ENCODE measurements at places on chromosomes 2 and 18. TPM values are rescaled to one million over a fixed set of nuclear protein-coding genes. Genes with fewer than 3 reads are reported as not detected.

GRCh38 chr2:232741294-232741693 is 35.1 kb downstream of the KCNJ13 start:
- no peak for DNase-seq

DNA sequence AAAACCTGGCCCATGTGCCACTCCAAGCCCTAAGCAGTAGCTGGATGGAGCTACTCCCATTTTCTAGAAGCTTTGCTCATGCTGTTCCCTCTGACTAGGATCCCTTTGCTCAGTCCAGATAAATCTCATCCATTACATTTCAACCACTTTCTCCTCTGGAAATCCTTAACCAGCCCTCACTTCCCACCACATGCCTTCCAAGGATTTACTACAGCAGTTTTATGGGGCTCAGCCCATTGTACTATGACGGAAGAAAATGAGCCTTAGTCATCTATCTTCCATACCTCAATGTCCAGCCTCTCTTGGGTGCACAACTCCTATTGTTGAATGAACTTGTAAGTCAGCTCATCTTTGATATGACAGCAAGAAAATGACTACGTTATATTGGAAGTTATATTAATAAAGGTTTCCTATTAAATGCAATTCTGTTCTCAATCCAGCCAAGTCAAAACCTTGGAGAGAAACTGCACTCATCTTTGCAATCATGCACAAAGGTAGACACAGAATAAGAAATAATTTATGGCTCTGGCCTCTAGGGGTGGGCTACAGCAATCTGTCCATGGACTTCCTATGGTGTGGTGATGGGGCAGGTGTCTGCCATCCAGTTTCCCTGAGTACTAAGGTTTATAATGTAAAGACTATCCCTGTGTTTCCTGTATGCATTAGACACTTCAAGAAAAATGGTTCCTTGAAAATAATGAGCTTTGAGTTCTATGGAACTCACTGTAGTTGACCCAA is 3.4 kb downstream of the B4GALT6 start:
- DNase-seq = no peak

GRCh38 chr2:233973786-233974185 is 56.6 kb downstream of the TRPM8 start:
- no peak for DNase-seq

DLX1 gene
- polyA plus RNA-seq = 0.41 TPM

GRCh38 chr2:81987370-81987769 is 1682.8 kb upstream of the LRRTM1 start:
- DNase-seq = no peak

KCNS3 gene
- 7.7 TPM for polyA plus RNA-seq

DNA sequence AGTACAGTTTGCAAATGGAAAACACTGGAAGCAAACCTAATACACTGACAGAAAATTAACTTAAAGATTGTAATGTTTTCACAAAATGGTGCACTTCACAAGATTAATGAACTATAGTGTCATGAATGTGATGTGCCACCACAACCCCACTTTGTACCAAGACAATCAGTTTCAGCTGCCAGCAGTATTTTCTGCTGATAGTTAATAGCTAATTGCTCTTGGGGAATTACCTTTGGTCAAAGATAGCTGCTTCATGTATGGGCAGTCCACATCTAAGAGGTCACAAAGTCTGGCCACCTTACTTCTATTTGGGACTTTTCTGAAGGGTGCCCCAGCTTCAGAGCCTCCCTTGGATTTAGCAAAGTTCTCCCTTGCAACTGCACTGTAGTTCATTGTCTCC is 254.0 kb downstream of the CALCRL start:
- DNase-seq = no peak

MROH2A gene
- polyA plus RNA-seq = 7.3 TPM

GRCh38 chr18:23584019-23584983 is 2.0 kb downstream of the NPC1 start:
- DNase-seq = no peak

CDKL4 gene
- polyA plus RNA-seq = 0.11 TPM

DNA sequence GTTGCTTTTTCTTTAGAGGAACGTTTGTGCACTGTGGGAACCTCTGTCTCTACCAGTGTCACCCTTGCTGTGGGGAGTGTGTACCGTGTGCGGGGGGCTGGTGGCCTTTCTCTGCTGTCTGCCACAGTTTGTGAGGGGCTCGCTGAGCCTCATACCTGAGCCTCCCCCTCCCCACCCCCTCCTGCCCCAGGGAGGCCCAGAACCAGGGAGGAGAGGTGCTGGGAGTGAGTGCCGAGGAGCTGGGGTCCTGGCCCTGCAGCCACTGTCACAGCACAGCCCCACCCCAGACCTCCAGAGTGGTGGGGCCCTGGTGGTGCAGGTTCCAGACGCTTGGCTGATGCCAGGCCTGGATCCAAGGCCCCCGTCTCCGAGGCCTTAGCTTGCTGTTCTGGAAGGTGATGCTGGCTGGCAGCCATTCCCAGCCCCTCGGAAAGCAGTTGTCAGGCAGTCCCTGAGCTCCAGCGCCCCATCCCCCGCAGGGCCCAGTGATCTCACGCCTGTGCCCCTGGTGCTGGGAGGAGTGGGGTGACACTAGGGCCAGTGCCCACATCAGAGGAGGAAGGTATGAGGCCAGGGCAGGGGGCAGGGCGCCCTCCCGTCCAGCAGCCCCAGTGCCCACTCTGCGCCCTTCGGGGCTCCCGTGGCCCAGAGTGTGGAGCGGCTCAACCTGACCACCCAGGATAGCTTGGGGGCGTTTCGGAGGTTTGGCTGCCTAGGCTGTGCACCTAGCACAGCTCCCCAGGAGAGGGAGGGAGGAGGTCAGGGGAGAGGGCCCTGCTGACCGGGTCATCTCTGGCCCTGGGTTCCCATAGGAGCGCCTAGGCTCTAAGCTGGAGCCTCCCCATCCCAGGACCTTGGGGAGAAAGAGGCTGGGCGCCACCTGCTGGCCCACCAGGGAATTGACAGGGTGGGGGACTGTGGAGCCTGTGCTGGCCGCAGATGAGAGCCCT is 53.0 kb upstream of the ALPP start:
- no peak for DNase-seq

C2orf66 gene
- 0.10 TPM for polyA plus RNA-seq

GRCh38 chr2:232457121-232458011 is 1.4 kb downstream of the ALPI start:
- DNase-seq = no peak

DNA sequence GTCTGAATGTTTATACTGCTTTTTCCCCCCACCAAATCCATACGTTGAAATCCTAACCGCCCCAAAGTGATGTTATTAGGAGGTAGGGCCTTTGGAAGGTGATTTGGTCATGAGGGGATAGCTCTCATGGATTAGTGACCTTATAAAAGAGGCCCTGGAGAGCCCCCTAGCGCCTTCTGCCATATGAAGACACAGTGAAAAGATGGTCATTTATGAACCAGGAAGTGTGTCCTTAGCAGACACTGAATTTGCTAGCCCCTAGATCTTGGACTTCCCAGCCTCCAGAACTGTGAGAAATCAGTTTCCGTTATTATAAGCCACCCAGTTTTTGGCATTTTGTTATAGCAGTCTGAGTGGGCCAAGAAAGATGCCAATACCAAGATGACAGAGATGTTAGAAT is 7.2 kb upstream of the TSN start:
- no peak for DNase-seq

GPR45 gene
- not detected for polyA plus RNA-seq

CAPN14 gene
- 0.44 TPM for polyA plus RNA-seq

TEX44 gene
- polyA plus RNA-seq = not detected

GRCh38 chr2:85255456-85255812 is 72.4 kb downstream of the TGOLN2 start:
- DNase-seq = no peak

- DNase-seq = no peak
Observed at GRCh38 chr2:128329607-128330006, 10.9 kb upstream of the HS6ST1 start.

GRCh38 chr18:37487400-37487867 is 78.2 kb downstream of the CELF4 start:
- no peak for DNase-seq

LMAN1 gene
- polyA plus RNA-seq = 28.4 TPM

DNA sequence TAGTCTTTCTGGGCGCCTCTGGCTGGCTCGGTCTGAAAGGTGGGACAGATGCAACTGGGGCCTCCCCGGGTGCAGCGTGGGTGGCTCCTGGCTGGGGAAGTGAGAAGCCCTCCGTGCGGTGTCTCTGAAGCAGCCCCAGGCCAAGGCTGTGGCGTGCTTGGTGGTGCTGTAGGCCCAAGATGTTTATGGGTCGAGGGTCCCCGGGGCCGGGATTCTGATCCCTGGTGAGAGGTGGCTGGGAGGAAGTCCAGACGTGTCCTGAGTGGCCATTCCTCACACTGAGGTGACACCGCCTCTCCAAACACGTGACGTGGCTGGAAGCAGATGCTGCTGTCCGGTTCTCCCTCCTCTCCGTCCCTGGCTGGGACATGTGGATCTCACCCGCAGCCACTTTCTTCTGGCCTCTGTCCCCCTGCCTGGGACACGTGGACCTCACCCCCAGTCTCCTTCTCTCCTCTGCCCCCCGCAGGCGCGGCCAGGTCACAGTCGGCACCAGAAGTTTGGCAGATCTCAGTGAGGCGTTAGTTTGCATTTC is 12.6 kb downstream of the RTP5 start:
- DNase-seq = no peak

C2orf68 gene
- 20.0 TPM for polyA plus RNA-seq

PTH2R gene
- 0.04 TPM for polyA plus RNA-seq

Measured in urinary bladder (tissue), 4 donors.